Cardiac muscle cell (in vitro differentiated cells and primary cell): ENCODE measurements at places on chromosomes 2 and 18.

GRCh38 chr18:26777351-26778053 is 88.0 kb downstream of the AQP4 start:
- peak; percentile 56 for DNase-seq

DNA sequence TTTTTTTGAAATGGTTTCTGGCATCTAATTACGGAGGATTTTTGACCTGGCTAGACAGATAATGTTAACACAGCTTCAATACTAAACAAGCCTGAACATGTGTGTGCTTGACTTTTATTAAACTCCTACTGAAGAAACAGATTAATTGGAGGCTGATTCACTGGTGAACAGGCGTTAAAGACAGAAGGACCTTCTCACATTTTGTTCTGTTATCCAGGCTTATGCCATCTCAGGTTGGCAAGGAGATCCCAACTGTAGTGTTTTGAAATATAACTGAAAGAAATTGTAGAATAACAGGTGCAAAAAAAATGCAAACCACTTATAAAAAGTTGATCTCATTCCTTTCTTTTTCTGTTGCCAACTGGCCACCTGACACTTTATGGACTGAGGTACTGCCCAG is 269.6 kb downstream of the ARHGAP15 start:
- DNase-seq, result no peak

- peak; percentile 94 for DNase-seq
Observed at GRCh38 chr2:62038975-62039771, 133.7 kb downstream of the COMMD1 start.

DNA sequence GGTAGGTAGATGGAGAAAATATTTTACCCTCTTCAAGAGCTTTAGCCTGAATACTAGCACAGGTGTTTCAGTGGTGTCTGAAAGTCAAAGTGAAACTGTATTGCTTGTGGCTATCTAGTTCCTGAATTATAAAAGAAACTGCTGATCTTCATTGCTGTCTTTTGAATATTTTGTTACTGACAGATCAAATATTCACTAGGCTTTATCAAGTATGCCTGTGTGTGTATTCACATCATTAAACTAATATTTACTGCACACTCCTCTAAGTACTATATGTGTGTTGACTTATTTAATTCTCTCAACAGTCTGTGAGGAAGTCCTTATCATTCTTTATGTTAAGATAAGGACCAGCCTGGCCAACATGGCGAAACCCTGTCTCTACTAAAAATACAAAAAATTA is 139.6 kb downstream of the SOCS6 start:
- no peak for DNase-seq

GRCh38 chr2:193542762-193543161 is 1348.0 kb upstream of the TMEFF2 start:
- DNase-seq, result no peak

GRCh38 chr2:235955664-235956063 is 212.5 kb downstream of the GBX2 start:
- no peak for DNase-seq

DNA sequence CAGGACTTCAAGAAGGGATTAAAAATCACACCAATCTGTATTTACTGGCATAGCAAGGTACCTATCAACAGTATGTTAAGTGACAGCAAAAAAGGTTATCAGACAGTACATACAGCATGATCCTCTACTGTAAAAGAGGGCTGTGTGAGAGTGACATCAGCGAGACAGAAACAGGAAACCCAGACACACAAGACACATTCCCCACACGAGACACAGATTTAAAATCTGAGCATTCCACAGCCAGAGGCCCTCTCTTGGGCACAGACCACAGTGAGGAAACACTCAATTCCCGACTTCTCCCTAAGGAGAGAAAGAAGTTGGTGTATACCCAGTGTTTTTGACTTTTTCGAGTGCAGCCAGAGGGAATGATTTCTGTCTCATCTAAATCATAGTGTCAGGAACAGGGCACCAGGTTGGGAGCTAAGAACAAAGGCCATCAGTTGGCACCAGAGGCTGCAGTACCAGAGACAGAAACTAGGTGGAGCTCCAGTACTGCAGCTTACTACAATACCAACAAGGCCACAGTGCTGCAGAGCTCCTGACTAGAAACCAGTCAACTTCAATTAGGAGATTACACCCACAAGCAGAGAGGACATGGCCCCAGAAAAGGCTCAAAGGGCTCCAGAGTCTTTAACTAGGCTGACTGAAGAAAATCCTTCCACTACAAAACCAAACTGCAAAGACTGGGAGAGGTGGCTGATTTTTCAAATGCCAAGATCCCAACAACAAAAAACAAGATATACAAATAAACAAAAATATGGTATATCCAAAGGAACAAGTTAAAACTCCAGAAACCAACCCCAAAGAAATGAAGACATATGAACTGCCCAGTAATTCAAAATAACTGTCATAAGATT is 41.0 kb downstream of the UNC50 start:
- DNase-seq, result peak; percentile 86

DNA sequence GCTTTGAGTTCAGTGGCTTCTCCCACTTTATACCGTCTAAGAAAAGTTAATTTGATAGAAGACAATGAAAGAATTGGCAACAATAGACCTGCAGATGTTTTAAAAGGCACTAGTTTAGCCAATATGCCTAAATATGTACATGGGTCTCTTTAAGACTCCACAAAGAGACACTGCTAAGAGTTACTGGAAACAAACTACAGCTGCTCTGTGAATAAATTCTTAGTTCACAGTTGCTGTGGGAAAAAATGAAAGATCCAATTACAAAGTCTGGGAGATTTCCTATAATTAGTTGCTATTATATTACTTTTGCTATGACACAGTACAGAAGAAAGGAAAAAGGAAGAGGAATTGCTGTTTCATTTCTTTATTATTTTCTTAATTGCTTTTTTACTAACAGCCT is 34.3 kb downstream of the SCN9A start:
- no peak for DNase-seq

DNA sequence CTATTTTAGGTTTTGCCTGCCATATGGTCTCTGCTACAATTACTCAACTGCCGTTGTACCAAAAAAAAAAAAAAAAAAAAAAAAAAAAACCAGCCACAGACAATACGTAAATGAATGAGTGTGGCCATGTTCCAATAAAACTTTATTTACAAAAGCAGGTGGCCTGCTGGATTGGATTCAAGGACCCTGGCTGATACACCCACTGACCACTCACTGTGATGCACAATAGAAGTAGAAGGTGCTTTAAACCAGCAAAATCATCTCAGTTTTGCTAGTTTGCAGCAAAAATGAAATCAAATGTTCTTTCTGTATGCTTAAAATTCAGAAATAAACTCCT is 137.4 kb downstream of the AKAIN1 start:
- no peak for DNase-seq

DNA sequence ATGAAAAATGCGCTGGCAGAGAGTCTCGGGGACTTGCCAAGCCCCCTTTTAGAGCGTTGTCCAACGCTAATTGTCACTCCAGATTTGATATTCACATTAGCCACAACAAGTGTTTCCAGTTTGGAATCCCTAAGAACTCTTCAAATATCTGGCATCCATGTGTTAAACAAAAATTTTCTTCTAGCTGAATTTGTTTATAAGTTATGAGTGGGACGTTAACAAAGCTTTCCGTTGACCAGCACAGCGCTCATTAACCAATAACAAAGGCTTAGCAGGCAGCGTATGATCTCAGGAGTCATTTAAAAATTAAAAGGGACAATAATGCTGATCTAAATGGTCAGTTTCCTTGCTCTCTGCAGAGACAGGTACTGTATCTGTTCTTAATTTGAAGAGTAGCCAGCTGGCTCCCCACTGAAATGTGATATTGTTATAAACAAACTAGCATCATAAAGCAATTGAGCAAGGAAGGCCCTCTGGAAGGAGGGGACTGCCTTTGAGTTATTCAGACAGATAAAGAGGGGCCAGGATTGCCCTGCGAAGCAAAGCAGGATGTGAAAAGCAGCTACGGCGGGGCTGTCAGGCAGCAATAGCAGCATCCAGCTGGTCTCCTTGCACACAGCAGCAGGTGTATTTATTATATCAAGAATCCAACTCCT is 337.2 kb upstream of the SALL3 start:
- no peak for DNase-seq

- no peak for DNase-seq
Observed at GRCh38 chr18:39660141-39660540, 2094.5 kb upstream of the CELF4 start.

- no peak for DNase-seq
Observed at GRCh38 chr2:240759459-240759858, 60.6 kb downstream of the KIF1A start.

GRCh38 chr2:77017355-77017745 is 504.8 kb downstream of the LRRTM4 start:
- no peak for DNase-seq

DNA sequence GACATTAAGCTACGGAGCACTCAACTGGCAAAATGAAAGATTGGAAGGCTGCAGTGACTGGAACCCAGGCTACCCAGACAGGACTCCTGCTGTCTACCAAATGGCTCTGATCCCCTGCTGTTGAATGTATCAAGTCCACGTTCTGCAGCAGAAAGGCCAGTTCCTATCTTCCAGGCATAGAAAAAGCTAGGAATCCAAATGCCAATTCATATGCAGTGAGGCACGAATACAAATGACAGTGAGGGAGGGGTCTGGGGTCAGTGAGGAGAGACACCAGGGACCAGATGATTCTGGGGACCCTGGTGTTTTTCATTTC is 5.3 kb downstream of the NRP2 start:
- no peak for DNase-seq

DNA sequence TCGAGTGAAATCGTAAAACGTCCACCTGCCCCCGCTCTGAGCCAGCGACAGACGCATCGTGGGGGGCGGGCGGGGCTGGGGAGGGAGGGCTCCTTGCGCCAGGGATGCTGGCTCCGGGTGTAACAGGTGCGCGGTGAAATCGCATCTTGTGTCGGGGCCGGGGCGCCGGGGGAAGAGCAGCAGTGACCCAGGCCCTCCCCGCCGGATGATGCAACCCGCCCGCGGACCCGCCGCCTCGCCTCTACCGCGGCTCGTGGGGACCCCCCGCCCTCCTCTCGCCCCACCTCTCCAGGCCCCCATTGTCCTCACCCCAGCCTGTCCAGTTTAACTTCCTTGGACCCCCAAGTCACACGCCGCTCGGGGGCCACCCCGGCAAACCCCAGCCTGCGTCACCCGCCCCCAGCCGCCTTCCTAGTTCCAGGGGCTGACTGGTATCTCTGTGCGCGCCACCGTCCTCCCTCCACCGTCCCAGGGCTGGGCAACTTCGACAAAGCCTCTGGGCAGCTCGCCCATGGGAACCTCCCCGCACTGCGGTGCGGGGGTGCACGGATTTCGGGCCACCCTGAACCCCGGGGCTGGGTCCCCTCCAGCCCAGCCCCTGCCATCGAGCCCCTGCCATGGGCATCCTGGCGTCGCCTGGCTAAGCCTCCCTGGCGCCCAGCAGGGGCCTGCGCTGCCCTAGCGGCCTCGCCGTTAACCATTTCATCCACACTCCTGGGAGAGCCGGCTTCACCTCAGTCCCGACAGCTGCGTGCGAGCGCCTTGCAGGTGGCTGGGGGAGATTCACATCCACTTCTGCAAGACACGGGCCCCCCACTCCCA is 799 bp upstream of the KIF1A start:
- DNase-seq, result peak; percentile 28

GRCh38 chr2:163441603-163442002 is 294.2 kb downstream of the FIGN start:
- DNase-seq, result no peak
